AG08395 (cell line): ENCODE measurements at places on chromosomes 7 and 10.

GRCh38 chr10:89662596-89662995 is 17.6 kb upstream of the PANK1 start:
- no peak for DNase-seq

- DNase-seq: no peak
These were observed 214.3 kb upstream of the SHH start for GRCh38 chr7:156026603-156027002.

- no peak for DNase-seq
These were observed 209.7 kb upstream of the AUTS2 start for GRCh38 chr7:69388452-69389137.

DNA sequence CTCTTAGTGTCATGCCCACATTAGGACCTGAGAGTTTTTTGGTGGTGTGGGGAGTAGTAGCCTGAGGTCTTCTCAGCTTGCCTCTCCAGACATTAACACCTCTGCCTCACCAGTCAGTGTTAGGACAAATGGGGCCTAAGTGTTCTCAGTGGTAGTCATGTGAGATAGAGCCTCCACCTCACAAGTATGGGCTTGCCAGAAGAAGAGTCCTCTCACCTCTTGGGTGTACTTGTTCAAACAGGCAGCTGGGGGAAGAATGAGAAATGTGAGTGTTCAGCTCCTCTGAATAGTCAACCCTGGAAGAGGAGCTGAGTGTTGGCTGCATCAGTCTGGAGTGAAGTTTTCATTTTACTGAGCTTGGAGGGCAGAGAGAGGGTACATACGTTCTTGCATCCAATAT is 464.6 kb downstream of the POM121L12 start:
- DNase-seq: no peak

DNA sequence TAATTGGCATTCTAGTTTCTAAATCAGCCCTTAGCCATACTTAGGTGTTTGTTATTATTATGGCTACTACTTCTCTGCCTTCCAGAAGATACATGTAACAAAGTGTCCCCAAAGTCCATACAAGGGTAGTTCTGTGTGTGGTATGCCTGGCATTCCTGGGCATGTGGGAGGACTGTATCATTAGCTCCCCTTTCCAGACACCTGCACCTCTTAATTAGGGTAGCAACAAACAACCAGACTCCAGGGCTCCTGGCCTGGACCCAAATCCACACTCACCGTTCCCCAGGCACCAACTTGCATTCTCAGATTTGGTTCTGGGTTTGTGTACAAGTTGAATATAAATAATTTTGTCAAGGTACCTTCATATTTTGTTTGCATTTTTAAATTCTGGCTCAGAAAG is 15.5 kb upstream of the CALD1 start:
- DNase-seq: no peak

DNA sequence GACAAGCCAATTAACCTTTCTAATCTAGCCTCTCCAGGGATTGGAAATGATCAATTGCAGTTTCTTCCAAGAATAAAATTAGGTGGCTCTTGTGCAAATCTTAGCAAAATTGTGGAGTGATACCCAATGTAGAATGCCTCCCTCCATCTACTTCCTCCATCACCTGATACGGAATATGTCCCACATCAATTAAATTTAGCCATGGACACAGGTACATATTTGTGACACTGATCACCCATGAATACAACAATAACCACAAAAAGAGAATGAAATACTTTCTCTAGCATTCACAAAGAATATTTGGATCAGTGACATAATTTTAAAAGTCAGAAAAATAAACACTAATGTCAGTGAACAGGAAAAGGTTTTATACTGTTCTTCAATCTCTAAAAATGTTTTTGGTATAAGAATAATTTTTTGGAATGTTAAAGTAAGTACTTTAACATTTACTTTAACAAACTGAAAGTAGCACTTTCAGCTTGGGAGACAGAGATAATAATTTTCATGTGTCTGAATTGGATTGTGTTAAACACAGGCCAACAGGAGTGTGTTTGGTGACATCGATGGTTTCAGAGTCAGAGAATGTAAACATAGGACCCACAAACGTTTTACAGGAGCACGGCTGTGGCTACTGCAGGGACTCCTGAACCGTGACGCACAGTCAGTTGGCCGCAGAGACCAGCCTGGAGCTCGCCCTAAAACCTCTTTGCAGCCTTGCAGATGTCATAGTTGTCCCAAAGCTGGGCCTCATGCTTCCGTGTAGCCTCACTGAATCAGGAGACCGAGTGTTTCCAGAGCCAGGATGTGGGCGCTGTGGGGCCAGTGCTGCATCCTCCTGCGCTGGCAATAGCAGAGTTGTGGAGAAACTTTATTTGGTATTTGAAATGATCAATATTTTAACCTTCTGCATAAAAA is 7.2 kb downstream of the RBM20 start:
- peak; percentile 94 for DNase-seq

DNA sequence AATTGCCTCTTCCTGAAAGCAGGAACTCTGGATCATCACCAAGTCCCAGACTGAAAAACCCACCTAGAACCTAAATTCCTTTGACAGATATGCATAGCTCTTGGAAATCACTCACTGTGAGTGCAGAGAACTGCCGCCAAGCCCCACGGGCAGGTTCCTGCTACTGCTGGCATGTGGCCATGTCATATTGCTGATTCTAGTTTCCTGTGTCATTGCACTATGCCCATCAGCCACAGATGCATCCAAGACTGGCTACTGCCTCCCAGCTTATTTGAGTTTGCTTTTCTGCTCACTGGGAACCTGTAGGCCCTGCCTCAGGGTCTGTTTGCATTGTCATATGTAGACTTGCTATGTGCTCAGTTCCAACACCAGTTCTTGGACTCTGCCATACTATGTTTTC is 786.0 kb downstream of the GRID1 start:
- no peak for DNase-seq

DNA sequence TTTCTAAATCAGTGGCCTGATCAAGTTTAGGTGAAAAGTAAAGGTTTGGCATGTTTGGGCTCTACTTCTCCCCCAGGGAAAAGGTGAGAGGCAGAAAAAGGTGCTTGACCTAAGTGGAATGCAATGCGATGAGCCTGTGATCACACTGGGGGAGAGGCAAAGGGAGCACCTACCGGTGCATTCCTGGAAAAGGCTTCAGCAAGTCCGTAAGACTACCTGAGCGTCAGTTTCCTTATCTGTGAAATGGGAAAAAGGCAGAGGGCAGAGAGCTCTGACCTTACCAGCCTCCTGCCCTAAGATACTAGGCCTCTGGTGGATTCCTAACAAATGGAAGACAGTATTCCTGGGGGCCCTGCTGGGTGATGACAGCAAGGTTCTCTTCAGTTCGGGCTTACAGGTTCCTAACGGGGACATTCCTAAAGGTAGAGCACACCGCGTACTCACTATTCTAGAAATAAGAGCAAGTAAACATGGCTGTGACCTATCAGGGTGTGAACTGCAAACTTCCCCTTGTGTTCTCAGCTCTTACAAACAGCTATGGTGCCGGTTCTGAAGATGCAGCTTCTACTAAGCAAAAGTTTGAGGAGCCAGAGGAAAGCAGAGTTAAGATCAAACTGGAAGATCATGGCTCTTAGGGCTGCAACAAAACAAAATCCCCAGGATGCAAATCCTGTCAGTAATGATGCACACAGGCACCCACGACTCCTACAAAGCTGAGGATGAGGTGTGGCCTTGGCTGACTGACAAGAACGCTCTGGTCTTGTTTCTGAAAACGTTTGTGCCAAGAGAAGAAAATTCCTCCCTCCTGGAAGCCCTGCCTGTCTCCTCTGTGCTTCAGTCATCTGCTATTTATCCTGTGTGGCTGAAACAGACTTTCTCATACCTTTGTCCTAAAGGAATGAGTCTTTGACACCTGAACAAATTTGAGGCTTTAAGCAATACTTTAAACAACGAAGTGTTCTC is 13.3 kb upstream of the ACSL5 start:
- DNase-seq: peak; percentile 34

DNA sequence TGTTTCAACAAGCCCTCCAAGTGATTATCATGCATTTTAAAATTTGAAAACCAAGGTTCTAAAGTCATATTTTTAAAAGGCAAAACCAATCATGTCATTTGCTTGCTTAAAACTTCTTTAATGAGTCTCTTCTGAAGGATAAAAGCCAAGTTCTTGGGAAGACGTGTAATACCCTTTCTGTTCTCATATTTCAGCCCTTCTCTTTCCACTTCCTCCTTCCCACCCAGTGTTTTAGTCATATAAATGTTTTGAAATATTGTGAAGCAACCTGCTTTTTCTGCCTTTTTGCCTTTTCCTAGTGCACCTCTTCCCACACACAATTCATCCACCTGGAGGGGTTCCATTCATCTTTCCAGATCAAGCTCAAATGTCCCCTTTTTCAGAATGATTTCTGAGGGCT is 211.1 kb upstream of the LRRTM3 start:
- DNase-seq: no peak

DNA sequence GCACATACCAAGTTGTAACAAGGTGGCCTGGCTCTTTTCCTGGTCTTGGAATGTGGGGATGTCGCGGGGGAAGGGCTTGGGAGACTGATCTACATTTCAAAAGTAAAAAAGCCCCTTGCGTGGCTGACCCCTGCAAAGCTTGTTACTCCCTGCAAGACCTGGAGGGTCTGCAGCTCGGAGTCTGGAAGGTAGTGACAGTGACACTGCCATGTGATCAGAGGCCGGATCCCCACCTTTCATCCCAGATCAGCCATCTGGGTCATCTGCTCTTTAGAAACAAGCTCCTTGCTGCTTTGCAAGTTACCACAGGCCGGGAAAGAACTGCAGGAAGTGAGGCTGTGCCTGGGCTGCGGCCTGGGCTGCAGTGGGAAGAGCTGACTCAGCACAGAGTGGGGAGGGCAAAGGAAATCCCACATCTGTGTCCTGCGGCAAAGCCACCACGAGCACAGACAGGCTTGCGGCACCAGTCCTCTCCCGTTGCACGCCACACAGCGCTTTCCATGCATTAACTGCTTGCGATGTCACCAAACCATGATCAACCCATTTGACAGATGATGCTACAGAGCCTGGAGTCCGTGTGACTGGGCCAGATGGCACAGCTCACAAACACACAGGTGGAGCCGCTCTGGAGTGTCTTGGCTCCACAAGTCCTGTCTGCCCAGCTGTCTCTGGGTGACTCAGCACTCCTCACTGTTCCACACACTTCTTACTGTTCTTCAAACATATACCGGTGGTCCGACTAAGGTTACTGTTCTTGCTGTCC is 97.7 kb downstream of the SH3PXD2A start:
- DNase-seq: peak; percentile 95

- DNase-seq: no peak
These were observed 100.9 kb downstream of the ANKRD7 start for GRCh38 chr7:118325450-118325808.

- DNase-seq: peak; percentile 45
These were observed 796 bp downstream of the CDK14 start for GRCh38 chr7:90596671-90597562.

- DNase-seq: peak; percentile 86
These were observed 51.7 kb downstream of the ADRA2A start for GRCh38 chr10:111128331-111129180.

GRCh38 chr7:23369100-23369499 is 70.0 kb downstream of the MALSU1 start:
- no peak for DNase-seq

DNA sequence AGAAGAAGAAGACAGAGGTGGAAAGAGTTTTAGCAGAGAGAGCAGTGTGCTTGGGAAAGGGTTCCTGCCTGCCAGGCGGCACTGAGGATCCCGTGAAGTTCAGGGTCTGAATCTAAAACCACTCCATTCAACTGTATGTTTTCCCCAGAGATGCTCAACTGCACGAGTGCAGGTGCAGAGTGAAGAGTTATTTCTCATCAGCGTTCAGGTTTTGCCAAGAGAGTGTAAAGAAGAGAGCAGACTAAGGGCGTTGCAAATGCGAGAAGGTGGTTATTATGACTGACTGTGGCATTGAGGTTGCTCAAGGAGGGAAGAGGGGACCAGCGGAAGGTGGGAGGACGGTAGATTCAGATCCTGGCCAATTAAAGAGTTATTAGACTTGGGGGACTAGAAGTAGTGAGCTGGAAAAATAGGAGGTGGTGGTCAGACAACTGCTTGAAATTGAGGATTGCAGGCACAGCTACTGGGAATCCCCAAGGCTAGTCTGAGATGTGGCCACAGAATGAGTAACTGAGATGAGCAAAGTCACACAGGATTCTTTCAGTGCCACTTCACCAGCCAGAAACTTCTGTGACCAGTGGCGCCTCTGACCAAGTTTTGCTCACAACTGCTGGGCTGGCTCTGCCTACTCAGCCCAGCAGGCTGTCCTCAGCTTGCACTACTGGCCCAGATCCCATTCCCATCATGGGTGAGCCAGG is 29.1 kb downstream of the STRA8 start:
- no peak for DNase-seq

DNA sequence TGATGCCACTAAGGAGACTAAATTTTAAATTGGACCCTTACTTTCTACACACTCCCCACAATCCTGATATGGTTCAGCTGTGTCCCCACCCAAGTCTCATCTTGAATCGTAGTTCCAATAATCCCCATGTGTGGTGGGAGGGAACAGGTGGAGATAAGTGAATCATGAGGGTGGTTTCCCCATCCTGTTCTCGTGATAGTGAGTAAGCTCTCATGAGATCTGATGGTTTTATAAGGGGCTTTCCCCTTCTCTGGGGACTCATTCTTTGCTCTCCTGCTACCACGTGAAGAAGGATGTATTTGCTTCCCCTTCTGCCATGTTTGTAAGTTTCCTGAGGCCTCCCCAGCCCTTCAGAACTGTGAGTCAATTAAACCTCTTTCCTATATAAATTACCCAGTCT is 18.4 kb upstream of the BET1 start:
- no peak for DNase-seq

- peak; percentile 88 for DNase-seq
These were observed 26.5 kb downstream of the GTF2IRD1 start for GRCh38 chr7:74479961-74480829.

DNA sequence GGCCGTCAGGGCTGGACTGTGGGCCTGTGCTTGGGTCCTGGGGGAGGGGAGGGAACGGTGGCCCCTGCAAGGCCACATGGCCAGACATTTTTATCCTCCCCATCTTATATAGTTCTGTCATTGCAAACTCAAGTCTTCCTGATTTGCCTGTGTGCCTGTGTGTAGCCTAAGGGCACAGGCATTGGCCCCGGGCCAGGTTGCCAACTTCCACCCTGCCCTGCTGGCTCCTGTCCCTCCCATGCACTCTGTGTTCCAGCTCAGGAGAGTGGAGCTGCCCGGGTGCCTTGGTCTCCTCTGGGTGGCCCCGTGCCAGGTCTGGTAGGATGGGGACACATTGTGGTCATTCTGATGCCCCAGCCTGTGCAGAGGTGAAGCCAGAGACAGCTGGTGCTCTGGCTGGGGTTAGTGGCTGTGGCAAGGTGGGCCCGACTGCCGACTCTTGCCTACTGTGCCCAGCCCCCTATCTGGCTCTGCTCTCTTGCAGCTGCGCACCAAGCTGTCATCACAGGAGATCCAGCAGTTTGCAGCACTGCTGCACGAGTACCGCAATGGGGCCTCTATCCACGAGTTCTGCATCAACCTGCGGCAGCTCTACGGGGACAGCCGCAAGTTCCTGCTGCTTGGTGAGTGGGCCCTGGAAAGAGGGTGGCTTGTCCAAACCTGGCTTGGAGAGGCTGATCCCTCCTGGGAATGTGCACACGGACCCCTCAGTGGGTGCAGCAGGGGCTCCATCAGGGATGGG is 14.8 kb downstream of the NACAD start:
- no peak for DNase-seq

- DNase-seq: no peak
These were observed 240.9 kb downstream of the THSD7A start for GRCh38 chr7:11591055-11591633.
